ENCODE measurements at places on chromosomes 7 and 10.

- no peak overlapping the region for H3K27ac ChIP-seq
- DNase-seq, result no peak
- H3K36me3 ChIP-seq, result no peaks in the 10 kb centered on the region
- H3K27me3 ChIP-seq, result peaks cover 2% of the 10 kb centered on the region
- no peaks in the 10 kb centered on the region for H3K4me1 ChIP-seq
- no peak overlapping the region for H3K4me3 ChIP-seq
Measured at GRCh38 chr10:14451341-14451740, 120.6 kb upstream of the FRMD4A start.

DNA sequence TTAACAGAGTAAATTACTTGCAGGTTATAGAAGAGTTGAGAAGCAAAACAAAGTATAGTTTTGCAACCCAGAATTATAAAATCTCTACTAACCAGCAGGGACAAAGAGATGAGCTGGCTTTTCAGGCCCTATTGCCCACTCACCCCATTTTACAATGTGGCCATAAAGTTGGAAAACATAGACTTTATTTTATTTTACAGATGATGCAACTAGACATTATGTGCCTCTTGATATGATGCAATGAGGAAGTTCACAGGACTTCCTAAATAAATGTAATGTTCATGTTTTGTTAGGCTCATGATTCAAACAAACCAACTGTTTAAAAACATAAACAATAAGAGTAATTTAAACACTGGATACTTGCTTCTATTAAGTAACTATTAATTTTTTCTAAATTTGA is 141.1 kb upstream of the WNT16 start:
- H3K4me1 ChIP-seq, result no peaks in the 10 kb centered on the region
- H3K27me3 ChIP-seq, result peaks cover 5% of the 10 kb centered on the region
- DNase-seq, result no peak
- no peak overlapping the region for H3K27ac ChIP-seq
- no peak overlapping the region for H3K4me3 ChIP-seq
- no peaks in the 10 kb centered on the region for H3K36me3 ChIP-seq

DNA sequence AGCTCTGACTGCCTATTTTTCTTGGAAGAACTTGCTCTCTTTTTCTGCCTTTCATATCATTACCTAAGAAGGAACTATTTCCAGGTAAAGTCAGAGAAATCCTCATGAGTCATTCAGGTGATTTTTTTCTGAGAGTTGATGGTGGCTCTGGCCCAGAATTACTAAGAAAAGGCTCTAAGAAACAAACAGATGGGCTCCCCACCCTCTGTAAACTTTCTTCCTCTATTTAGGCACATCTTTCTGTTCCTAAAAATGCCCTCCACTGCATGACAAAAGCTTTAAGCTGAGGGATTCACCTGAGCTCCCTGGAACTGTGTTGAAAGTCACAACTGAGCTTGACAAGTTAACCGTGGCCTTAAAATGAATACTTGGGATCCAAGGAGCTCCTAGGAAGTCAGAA is 1.6 kb downstream of the OLAH start:
- H3K4me1 ChIP-seq, result peaks cover 18% of the 10 kb centered on the region
- no peaks in the 10 kb centered on the region for H3K36me3 ChIP-seq
- no peaks in the 10 kb centered on the region for H3K27me3 ChIP-seq
- H3K27ac ChIP-seq, result no peak overlapping the region
- DNase-seq, result no peak

DNA sequence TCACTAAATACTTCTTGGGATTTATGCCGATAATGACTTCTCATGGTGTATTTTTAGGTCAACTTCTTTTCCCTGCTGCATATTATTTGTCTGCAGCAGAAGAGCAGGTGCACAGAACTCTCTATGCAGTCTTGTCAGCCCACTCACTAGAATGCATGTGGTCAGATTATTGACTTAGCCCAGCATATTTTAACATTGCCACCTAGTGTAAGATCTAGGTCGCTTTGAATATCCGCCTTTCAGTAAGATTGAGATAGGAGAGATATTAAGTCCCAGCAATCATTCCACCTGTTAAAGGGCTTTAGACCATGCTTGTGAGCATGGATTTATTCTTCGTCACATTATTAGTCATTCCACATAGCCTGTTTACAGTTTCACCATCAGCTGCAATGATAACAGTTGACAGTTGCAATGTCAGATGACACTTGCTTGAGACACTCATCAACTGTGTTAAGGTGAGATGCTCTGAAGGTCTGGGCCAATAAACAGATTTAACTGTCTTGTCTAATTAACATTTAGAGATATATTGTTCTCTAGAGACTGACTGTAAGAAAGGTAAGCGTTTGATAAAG is 491.7 kb downstream of the ARL4A start:
- no peak overlapping the region for H3K4me3 ChIP-seq
- no peak for DNase-seq
- H3K27ac ChIP-seq, result no peak overlapping the region
- no peaks in the 10 kb centered on the region for H3K4me1 ChIP-seq
- H3K36me3 ChIP-seq, result no peaks in the 10 kb centered on the region

DNA sequence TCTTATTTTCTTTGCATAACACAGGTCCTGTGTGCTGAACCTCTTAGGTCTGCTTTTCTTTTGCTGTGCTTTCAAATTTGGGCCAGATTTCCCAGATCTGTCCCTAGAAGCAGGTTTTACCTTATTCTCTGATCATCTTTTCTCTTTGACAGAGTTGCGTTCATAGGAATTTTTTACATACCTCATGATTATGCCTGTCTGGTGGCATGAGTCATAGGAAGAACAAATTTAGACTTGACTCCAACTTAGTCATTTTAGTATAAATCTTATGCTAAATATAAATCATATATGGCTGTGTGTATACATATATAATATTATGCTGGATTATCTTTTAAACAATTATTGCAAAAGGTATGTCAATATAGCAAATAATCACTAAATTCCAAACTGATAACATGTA is 1038.9 kb downstream of the GRM8 start:
- no peaks in the 10 kb centered on the region for H3K36me3 ChIP-seq
- H3K27ac ChIP-seq, result no peak overlapping the region
- no peaks in the 10 kb centered on the region for H3K27me3 ChIP-seq
- no peak overlapping the region for H3K4me3 ChIP-seq
- no peaks in the 10 kb centered on the region for H3K4me1 ChIP-seq

Data from activated CD4-positive, alpha-beta T cell treated with anti-CD3 and anti-CD28 coated beads for 36 hours (primary cell).